ENCODE measurements at places on chromosomes 3 and 15. TPM values are rescaled to one million over a fixed set of nuclear protein-coding genes. Genes with fewer than 3 reads are reported as not detected.
A peak's percentile ranks its signal among the peaks of the same experiment; 100 is the strongest.

DNA sequence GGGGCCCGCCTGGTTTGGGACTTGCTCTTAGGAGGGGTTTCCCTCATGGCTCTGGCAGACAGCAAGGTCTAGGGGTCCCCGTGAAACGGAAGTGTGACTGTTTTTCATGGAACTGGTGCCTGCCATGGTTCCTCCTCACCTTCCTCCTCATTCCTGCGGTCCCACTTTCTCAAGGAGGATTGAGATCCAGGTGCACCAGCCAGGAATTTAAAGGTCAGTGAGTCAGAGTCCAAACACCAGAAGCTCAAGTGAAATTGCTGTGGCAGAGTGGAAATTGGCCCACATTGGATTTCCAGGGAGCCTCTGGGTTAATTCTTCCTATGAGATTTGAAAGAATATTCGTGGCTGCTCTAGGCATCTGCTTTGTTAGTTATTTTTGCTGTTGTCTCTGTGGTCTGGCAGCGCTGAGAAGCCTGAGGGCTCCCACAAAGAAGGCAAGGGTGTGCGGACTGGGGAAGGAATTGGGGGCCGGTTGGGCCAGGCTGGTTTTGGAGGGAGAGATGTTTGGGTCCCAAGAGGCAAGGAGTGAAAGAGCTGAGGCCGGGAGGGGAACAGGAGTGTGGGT, 60.4 kb upstream of the TNFAIP8L3 start:
- DNase-seq, result no peak
- peaks cover 16% of the 10 kb centered on the region for H3K27me3 ChIP-seq
- H3K4me1 ChIP-seq, result no peaks in the 10 kb centered on the region
- H3K4me3 ChIP-seq, result no peak overlapping the region
- no peaks in the 10 kb centered on the region for H3K36me3 ChIP-seq

- no peaks in the 10 kb centered on the region for H3K4me1 ChIP-seq
- peaks cover 2% of the 10 kb centered on the region for H3K36me3 ChIP-seq
- no peak overlapping the region for H3K27ac ChIP-seq
- no peak for DNase-seq
- H3K27me3 ChIP-seq, result no peaks in the 10 kb centered on the region
- no peak overlapping the region for H3K4me3 ChIP-seq
Measured at GRCh38 chr3:138213398-138214085, 26.4 kb downstream of the ARMC8 start.

The TFG gene
- total RNA-seq, result 52.6 TPM

GRCh38 chr3:23663246-23663645, 142.5 kb upstream of the UBE2E1 start:
- peaks cover 9% of the 10 kb centered on the region for H3K4me1 ChIP-seq
- H3K27ac ChIP-seq, result no peak overlapping the region
- H3K36me3 ChIP-seq, result no peaks in the 10 kb centered on the region
- H3K27me3 ChIP-seq, result no peaks in the 10 kb centered on the region

The GTF2E1 gene
- total RNA-seq, result 16.2 TPM

GRCh38 chr3:110272525-110272924, 799.1 kb upstream of the NECTIN3 start:
- H3K36me3 ChIP-seq, result no peaks in the 10 kb centered on the region
- H3K4me1 ChIP-seq, result no peaks in the 10 kb centered on the region
- no peak for DNase-seq
- no peak overlapping the region for H3K27ac ChIP-seq
- H3K4me3 ChIP-seq, result no peak overlapping the region

DNA sequence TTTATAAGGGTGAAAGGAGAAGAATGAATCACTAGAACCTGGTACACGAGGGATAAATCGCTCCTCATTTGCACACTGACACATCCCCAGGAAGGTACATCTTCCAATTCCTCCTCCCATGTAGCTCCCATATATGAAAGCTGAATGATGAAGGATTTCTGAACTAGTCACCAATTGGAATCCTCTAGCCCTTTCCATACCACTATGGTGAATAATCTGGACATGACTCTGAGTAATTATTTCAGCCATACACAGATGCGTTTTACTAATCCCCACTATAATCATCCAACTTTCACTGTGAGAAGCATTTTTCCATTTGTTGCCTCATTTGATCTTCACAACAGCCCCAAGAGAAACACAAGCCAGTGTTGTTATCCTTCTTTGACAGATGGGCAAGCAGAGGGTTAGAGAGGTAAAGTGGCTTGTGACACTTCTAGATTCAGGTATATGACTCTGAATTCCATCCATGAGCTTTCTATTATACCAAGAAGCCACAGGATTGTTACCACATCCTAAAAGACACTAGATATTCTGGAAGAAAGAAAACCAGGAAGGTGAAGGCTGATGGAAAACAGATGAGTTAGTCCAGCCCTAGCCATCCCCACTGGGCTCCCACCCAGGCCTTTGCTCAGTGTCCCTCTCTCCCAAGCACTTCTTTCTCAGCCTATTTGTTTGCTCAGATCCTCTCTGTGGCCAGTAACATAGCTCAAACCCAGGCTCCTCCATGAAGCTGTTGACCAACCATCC, 22.2 kb upstream of the BCL6 start:
- peaks cover 12% of the 10 kb centered on the region for H3K4me1 ChIP-seq
- H3K27me3 ChIP-seq, result no peaks in the 10 kb centered on the region
- H3K4me3 ChIP-seq, result no peak overlapping the region
- peak overlapping the region; percentile 76 for H3K27ac ChIP-seq
- H3K36me3 ChIP-seq, result no peaks in the 10 kb centered on the region

DNA sequence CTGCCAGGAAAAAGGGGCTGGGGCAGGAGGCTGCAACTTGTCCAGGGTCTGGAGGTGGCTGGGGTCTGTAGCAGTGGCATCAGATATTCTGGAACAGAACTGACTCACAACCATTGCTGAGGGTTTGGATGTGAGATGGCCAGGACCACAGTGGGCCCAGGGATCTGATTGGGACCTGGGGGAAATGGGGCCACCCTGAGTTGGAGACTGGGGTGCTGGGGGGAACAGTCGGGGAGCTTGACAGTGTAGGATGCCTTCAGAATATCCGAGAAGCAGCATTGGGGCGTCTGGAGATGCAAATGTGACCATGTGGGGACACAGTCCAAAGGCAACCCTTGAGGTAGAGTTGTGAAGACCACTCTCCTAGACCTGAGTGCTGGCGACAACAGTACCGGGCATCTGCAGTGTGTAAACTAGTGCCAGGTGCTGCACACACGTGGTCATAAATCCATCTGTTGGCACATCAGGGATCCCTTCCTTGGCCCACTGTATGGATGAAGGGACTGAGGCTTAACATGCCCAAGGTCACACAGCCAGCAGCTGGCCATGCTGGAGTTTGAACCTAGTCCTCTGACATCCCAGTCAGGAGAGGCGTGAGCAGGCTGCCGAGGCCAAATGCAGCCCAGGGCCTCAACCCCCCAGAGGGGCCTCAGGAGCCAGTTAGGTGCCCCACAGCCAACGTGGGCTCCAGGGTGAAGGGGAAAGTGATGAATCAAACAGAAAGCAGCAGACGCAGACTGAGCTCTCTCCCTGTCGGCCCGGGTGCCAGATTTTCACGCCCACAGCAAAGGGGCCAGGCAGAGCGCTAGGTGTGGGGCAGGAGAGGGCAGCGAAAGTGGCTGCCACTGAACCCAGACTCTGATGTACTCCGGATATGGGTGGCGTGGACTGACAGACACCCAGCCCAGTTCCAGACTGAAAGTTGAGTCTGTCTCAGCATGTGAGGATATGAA, 18.8 kb downstream of the HEMK1 start:
- H3K27me3 ChIP-seq, result no peaks in the 10 kb centered on the region
- no peaks in the 10 kb centered on the region for H3K4me1 ChIP-seq
- no peak for DNase-seq

GRCh38 chr3:55534876-55535275, 47.8 kb upstream of the WNT5A start:
- H3K4me3 ChIP-seq, result no peak overlapping the region
- H3K27me3 ChIP-seq, result no peaks in the 10 kb centered on the region

- no peak for DNase-seq
- no peaks in the 10 kb centered on the region for H3K4me1 ChIP-seq
- no peaks in the 10 kb centered on the region for H3K27me3 ChIP-seq
- H3K36me3 ChIP-seq, result no peaks in the 10 kb centered on the region
- no peak overlapping the region for H3K27ac ChIP-seq
Measured at GRCh38 chr3:107973152-107973551, 117.7 kb downstream of the CD47 start.

- peaks cover 24% of the 10 kb centered on the region for H3K4me1 ChIP-seq
- no peak overlapping the region for H3K4me3 ChIP-seq
- H3K36me3 ChIP-seq, result no peaks in the 10 kb centered on the region
- peaks cover 3% of the 10 kb centered on the region for H3K27me3 ChIP-seq
Measured at GRCh38 chr3:133941415-133941821, 45.7 kb upstream of the RAB6B start.

GRCh38 chr3:125059488-125060245, 3.9 kb upstream of the HEG1 start:
- DNase-seq, result no peak
- no peak overlapping the region for H3K27ac ChIP-seq
- H3K36me3 ChIP-seq, result no peaks in the 10 kb centered on the region
- H3K4me3 ChIP-seq, result no peak overlapping the region

- peaks cover 6% of the 10 kb centered on the region for H3K36me3 ChIP-seq
- peaks cover 2% of the 10 kb centered on the region for H3K4me1 ChIP-seq
- no peak for DNase-seq
Measured at GRCh38 chr3:14175383-14176037, 2.9 kb downstream of the XPC start.

DNA sequence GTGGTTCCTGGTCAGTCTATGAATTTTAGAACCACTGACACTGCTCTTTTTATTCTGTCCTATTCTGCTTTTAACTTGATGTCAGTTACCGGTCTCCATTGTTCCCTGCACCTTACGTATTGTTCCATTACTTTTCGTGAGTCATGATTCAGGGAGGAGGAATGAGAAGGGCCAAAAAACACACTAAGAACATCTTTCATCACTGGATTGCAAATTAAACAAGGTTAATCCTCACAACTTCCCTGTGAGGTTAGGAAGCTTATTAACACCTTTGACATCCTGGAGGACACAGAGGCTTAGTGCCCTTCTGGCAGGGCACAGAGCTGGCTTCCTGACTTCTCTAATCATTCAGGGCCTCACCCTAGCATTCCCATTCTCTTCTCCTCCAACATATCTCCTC, 227.6 kb upstream of the SATB1 start:
- no peak overlapping the region for H3K4me3 ChIP-seq
- no peaks in the 10 kb centered on the region for H3K27me3 ChIP-seq
- H3K36me3 ChIP-seq, result no peaks in the 10 kb centered on the region

- no peaks in the 10 kb centered on the region for H3K36me3 ChIP-seq
- no peaks in the 10 kb centered on the region for H3K4me1 ChIP-seq
- DNase-seq, result no peak
Measured at GRCh38 chr3:69378112-69378802, 7.6 kb downstream of the FRMD4B start.

- no peak for DNase-seq
- no peaks in the 10 kb centered on the region for H3K4me1 ChIP-seq
- no peak overlapping the region for H3K27ac ChIP-seq
- no peaks in the 10 kb centered on the region for H3K36me3 ChIP-seq
Measured at GRCh38 chr3:138842483-138843188, 7.9 kb upstream of the PIK3CB start.

The MESP2 gene
- 0.99 TPM for total RNA-seq

The LXN gene
- 168 TPM for total RNA-seq

DNA sequence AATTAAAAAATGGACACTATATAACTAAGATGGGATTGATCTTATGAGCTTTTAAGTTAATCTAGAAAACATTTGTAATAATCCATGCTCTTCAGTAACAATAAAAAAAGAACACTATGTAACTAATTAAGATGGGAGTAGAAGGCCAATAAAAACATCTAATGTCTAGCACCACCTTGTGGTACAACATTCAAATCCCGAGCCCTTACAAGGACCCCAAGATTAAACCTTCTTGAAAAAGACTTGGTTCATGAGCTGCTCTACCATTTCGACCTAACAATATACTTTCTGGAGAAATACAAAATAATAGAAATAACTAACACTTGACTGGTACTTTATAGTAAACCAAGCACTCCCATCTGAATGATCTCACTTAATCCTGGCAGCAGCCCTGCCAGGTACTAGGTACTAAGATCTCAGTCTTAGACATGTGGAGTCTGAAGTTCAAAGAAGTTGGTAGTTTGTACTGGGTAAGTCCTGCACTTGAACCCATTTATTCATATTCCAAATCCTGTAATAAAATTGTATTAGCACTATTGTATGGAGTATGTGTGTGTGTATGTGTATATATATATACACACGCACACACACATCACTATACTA, 21.8 kb downstream of the METTL6 start:
- peak; percentile 77 for DNase-seq
- H3K36me3 ChIP-seq, result no peaks in the 10 kb centered on the region
- H3K27ac ChIP-seq, result no peak overlapping the region
- H3K27me3 ChIP-seq, result no peaks in the 10 kb centered on the region
- H3K4me1 ChIP-seq, result no peaks in the 10 kb centered on the region
- H3K4me3 ChIP-seq, result no peak overlapping the region

DNA sequence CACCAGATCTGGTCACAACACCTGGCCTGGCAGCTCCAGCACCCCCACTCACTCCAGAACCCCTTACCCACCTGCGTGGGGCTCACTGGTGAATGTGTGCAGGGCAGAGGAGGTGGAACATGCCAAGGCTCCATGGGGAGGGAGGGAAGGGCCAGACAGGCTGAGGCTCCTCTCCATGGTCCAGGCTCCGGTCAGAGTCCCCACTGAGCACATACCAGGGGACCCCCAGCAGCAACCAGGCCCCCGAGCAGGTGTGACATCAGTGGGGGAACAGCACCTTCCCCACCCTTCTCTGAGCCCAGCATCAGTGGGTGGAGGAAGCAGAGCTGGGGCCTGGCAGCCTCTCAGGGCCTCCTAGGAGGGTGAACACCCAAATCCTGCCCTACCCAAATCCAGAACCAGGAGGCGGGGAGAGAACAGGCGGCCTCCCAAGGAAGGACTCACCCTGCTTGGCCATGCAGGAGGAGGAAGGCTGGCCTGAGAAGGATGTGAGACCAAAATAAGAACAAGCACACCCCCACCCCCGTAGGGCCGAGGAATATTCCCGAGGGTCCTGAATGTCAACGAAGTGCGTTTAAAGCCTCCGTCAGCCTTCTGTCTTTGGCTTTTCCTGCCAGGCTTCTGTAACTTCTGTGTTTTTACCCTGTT, 1.1 kb upstream of the GP9 start:
- H3K4me1 ChIP-seq, result no peaks in the 10 kb centered on the region
- H3K4me3 ChIP-seq, result no peak overlapping the region
- no peaks in the 10 kb centered on the region for H3K36me3 ChIP-seq
- DNase-seq, result no peak

The RTP1 gene
- not detected for total RNA-seq

The MUSTN1 gene
- not detected for total RNA-seq

GRCh38 chr3:135895106-135895733, 70.3 kb upstream of the PPP2R3A start:
- H3K4me3 ChIP-seq, result no peak overlapping the region
- peak; percentile 63 for DNase-seq
- no peaks in the 10 kb centered on the region for H3K36me3 ChIP-seq
- no peak overlapping the region for H3K27ac ChIP-seq

The ERICH6 gene
- under 0.01 TPM for total RNA-seq

DNA sequence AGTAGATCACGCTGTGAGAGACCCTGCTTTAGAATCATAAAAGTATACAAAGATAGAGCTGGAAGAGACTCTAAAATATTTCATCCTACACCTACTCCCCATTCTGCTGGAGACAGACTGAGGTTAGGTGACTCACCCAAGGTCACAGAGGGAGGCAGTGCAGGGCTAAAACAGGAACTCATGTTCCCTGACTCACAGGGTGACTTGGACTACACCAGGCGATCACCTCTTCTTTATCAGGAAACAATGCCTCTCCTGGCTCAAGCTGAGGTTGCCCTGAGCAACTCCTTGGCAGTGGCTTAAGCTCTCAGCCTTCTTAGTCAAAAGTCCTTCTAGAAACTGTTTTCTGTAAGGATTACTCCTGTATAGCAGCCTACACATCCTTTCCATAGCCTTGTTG, 26.4 kb upstream of the TNFAIP8L3 start:
- no peaks in the 10 kb centered on the region for H3K36me3 ChIP-seq
- DNase-seq, result peak; percentile 99
- no peak overlapping the region for H3K4me3 ChIP-seq
- H3K27me3 ChIP-seq, result no peaks in the 10 kb centered on the region
- no peak overlapping the region for H3K27ac ChIP-seq
- peaks cover 2% of the 10 kb centered on the region for H3K4me1 ChIP-seq

Data from fibroblast of lung (primary cell).